Dermis microvascular lymphatic vessel endothelial cell (primary cell): ENCODE measurements at places on chromosomes 2 and 18. TPM values are rescaled to one million over a fixed set of nuclear protein-coding genes. Genes with fewer than 3 reads are reported as not detected.

DNA sequence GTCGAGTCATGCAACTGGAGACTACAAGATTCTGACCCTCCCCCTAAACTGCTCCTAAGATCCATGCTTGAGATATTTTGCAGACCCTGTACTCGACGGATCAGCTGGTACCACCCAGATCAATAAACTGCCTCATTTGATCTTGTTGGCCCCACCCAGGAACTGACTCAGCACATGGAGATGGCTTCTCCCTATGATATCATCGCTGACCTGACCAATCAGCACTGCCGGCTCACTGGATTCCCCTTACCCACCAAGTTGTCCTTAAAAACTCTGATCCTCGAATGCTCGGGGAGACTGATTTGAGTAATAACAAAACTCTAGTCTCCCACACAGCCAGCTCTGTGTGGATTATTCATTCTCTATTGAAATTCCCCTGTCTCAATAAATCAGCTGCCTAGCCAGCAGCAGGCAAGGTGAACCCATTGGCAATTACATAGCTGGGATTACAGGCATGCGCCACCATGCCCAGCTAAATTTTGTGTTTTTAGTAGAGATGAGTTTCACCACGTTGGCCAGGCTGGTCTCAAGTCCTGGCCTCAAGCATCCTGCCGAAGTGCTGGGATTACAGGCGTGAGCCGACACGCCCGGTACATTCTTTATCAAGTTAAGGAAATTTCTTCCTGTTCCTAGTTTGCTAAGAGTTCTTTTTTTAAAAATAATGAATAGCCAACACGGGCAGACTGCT is 43.6 kb downstream of the VPS54 start:
- no peak for DNase-seq

DNA sequence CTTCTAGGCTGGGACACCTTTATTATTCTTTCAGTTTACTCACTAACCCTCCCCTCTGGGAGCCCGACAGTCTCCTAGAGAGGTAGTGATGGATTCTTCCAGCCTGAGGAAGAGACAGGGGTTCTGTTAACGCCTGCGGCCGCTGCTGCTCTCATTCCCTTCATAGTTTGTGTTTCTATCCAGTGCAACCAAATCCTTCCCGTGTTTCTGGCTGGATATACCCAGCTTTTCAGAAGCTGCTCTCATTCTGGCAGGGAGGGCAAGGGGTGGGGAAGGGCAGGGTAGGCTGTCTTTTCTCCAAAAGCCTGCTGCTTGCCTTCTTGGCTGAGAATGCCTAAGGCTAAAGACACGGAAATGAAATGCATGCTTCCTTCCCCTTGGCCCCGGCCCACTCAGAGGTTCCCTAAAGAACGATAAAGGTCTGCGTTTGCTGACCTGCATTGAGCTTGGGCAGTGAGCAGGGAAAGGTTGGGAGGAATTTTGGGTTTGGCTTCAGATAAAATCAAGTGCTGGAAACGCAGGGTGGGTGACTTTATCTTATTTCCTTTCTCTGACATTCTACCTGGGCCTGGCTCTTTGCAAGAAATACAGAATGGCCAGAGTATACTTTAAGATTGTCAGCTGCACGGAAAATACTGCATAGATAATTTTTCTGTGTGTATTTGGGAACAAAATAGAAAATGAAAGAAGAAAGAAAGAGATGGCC is 390.9 kb downstream of the NBAS start:
- DNase-seq: no peak

DNA sequence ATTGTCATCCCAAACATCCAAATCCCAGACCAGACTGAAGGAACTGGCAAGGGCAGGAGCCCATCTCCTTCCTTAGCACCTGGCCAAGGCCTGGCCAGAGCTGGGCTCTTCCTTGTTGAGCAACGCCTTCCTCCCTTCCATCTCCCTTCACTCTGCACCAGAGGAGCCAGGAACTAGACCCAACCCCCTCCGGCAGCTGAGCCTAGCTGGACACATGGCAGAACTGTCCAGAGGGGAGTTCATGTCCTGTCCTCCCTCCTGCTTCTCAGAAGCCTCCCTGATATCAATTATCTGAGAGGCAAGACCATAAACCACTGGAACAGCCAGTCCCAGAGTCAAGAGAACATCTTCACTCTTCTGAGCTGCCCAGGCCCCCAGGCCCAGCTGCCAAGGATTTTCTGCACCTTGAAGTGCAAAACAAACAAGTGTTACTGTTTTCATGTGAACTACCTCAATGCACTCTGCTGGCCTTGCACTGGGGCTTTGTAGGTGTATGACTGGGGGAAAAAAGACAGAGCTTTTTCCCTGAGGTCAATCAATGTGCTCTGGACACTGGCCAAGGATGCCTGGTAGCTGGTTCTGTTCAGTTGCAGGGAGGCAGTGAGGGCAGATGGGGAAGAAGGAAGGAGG is 107.6 kb upstream of the MSH6 start:
- DNase-seq: no peak

GRCh38 chr2:99537910-99538485 is 48.2 kb upstream of the REV1 start:
- DNase-seq: no peak

- peak; percentile 66 for DNase-seq
Measured at GRCh38 chr2:203808046-203808750, 59.4 kb upstream of the CTLA4 start.

GRCh38 chr18:75546964-75547363 is 119.5 kb upstream of the SMIM21 start:
- no peak for DNase-seq

Gene EDAR
- total RNA-seq: under 0.01 TPM in 1 of 2 replicates, not detected in the other

Gene UGT1A5
- not detected in 2 replicates for total RNA-seq
